ENCODE measurements at places on chromosomes 12 and 14. TPM values are rescaled to one million over a fixed set of nuclear protein-coding genes. Genes with fewer than 3 reads are reported as not detected.

The KCNH5 gene
- total RNA-seq = 0.60 TPM

The MOAP1 gene
- total RNA-seq = 10.5 TPM

The CMA1 gene
- total RNA-seq = not detected

The TSPAN19 gene
- 0.16 TPM for total RNA-seq

The FLRT2 gene
- total RNA-seq = 0.77 TPM

The KRT77 gene
- total RNA-seq = not detected

The RPGRIP1 gene
- total RNA-seq = not detected

The GPRC5D gene
- total RNA-seq = not detected

The OTX2 gene
- total RNA-seq = not detected

The KRT6C gene
- total RNA-seq = not detected

The OR4E2 gene
- total RNA-seq = not detected

The RTL1 gene
- under 0.01 TPM for total RNA-seq

The BBOF1 gene
- 4.6 TPM for total RNA-seq

The SLC6A12 gene
- total RNA-seq = not detected

The KRT71 gene
- total RNA-seq = not detected

The ASIC1 gene
- total RNA-seq = 3.7 TPM

The ACTN1 gene
- total RNA-seq = 155 TPM

The C14orf39 gene
- not detected for total RNA-seq

The RCOR1 gene
- 6.3 TPM for total RNA-seq

The SOAT2 gene
- 0.16 TPM for total RNA-seq

The GPR84 gene
- not detected for total RNA-seq

The BHLHE41 gene
- total RNA-seq = 2.0 TPM

The TEX52 gene
- not detected for total RNA-seq

The ZNF219 gene
- total RNA-seq = 0.63 TPM

The REM2 gene
- total RNA-seq = 0.16 TPM

The SIRT4 gene
- total RNA-seq = 2.7 TPM

The RASSF9 gene
- total RNA-seq = 0.47 TPM

The SLC38A4 gene
- 0.34 TPM for total RNA-seq

The KRT75 gene
- total RNA-seq = not detected

The SYCP3 gene
- total RNA-seq = 0.34 TPM

The SYT1 gene
- 10.1 TPM for total RNA-seq

The CEP83 gene
- 4.6 TPM for total RNA-seq

The NTF3 gene
- total RNA-seq = not detected

The NRXN3 gene
- total RNA-seq = 0.09 TPM

The MFAP5 gene
- 17.5 TPM for total RNA-seq

The TAS2R30 gene
- total RNA-seq = 3.5 TPM

The LAG3 gene
- total RNA-seq = 0.09 TPM

The LMBR1L gene
- total RNA-seq = 61.0 TPM

The MGST1 gene
- 37.1 TPM for total RNA-seq

The ADAMTS20 gene
- total RNA-seq = not detected

The SERPINA10 gene
- not detected for total RNA-seq

The CRIP2 gene
- 26.7 TPM for total RNA-seq

The CAPZA3 gene
- total RNA-seq = not detected

The RERG gene
- not detected for total RNA-seq

The KRT2 gene
- not detected for total RNA-seq

All from bronchial smooth muscle cell (primary cell).